Mammary epithelial cell (primary cell): ENCODE measurements at places on chromosomes 1 and 21.

DNA sequence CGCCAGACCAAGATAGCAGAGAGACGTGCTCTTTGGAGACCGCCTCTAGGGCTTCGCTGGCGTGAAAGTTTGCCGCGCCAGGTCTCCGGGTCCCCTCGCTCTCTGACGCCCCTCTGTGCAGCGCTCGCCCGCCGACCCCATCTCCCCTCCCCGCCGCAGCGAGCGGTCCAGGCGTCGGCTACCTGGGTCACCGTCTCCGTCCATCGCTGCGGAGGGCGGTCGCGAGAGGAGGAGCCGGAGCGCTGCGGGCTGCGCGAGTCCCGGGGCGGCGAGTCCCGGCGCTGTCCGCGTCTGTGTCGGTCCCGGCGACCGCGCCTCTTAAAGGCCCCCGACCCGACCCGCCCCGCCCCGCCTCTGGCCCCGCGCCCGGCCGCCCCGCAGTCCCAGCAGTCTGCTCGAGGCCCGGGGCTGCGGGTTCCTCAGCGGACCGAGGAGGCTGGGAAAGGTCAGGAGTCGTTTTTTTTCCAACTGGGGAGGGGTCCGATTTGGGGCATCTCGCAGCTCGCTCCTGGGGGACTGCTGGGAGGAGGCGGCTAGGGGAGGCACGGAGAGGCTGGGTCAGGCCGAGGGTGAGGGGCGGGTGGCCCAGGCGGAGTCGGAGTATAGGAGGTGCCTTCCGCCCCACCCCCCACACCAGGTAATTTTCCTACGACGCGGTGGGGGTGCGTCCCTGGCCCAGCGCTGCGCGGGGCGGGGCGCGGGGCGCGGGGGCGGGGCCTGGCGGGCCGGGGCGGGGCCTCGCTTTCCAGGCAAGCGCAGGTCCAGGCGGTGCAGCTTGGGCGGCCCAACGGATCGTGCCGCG is at the start of the genes FBXO2 and FBXO44:
Gene FBXO2 (minus strand): TSS at position 293 of the 802 bp plus-strand sequence. CDS start 89 bp downstream, at position 204.
Gene FBXO44 (plus strand): TSS at position 741 of the 802 bp plus-strand sequence. CDS start 959 bp downstream, outside the sequence.
- DNase-seq = peak; percentile 67

- DNase-seq = no peak
Observed at GRCh38 chr1:221696718-221697461, 45.0 kb downstream of the DUSP10 start.

- peak; percentile 87 for DNase-seq
Observed at GRCh38 chr1:198880818-198881597, 242.2 kb downstream of the PTPRC start.

GRCh38 chr21:16071761-16072160 is 342.0 kb downstream of the USP25 start:
- no peak for DNase-seq
